HepG2 (cell line): ENCODE measurements at places on chromosomes 2 and 18. TPM values are rescaled to one million over a fixed set of nuclear protein-coding genes. Genes with fewer than 3 reads are reported as not detected.

DNA sequence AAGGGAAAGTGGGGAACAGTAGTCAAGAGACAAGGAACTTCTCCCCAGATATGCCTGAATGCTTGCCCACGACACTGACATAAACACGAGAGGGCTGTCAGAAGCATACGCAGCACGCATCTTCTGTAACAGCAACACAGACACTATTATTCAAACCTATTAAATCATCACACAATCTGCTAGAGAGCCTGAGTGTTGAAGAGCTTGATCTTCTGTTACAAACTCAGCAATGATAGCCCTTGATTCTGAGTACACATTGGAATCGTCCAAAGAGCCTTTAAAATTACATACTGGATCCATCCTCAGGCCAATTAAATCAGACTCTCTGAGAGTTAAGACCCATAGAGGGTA lies 111.6 kb downstream of the ZNF521 start:
- H3K4me1 ChIP-seq = no peaks in the 10 kb centered on the region
- H3K36me3 ChIP-seq = no peaks in the 10 kb centered on the region
- H3K4me3 ChIP-seq = no peak overlapping the region
- no peak overlapping the region for H3K27ac ChIP-seq
- no peaks in the 10 kb centered on the region for H3K27me3 ChIP-seq

GRCh38 chr2:190820416-190820815 lies 60.2 kb upstream of the GLS start:
- no peaks in the 10 kb centered on the region for H3K27me3 ChIP-seq
- H3K27ac ChIP-seq = no peak overlapping the region
- H3K4me3 ChIP-seq = no peak overlapping the region

- H3K27me3 ChIP-seq = no peaks in the 10 kb centered on the region; the same call in 1 of the 2 replicates
- no peaks in the 10 kb centered on the region for H3K4me1 ChIP-seq
- H3K27ac ChIP-seq = no peak overlapping the region
- no peak for DNase-seq
- H3K36me3 ChIP-seq = no peaks in the 10 kb centered on the region
- no peak overlapping the region for H3K4me3 ChIP-seq
These were observed 14.6 kb upstream of the MCM6 start for GRCh38 chr2:135890835-135891234.

GRCh38 chr2:222134654-222135053 lies 164.1 kb downstream of the PAX3 start:
- H3K4me1 ChIP-seq = no peaks in the 10 kb centered on the region
- no peak overlapping the region for H3K27ac ChIP-seq
- no peaks in the 10 kb centered on the region for H3K27me3 ChIP-seq
- no peak for DNase-seq
- no peaks in the 10 kb centered on the region for H3K36me3 ChIP-seq

DNA sequence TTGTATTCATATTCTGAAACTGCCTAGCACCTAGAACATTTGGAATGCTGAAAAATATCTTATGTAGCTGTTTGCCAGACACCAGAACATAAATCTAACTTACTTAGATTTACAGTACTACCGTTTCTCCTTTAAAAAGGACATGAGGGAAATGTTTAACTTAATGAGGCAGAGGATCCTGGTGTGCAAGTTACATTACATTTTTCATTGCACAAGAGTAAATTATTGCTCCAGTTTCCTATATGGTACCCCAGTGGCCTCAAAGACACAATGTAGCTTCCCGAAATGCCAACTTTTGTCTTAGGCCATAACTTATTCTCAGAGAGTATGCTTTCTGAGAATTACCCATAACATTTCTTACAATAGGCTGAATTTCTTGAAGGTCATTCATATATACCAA lies 105.5 kb upstream of the DTNA start:
- DNase-seq = no peak
- H3K4me3 ChIP-seq = no peak overlapping the region
- H3K4me1 ChIP-seq = no peaks in the 10 kb centered on the region

DNA sequence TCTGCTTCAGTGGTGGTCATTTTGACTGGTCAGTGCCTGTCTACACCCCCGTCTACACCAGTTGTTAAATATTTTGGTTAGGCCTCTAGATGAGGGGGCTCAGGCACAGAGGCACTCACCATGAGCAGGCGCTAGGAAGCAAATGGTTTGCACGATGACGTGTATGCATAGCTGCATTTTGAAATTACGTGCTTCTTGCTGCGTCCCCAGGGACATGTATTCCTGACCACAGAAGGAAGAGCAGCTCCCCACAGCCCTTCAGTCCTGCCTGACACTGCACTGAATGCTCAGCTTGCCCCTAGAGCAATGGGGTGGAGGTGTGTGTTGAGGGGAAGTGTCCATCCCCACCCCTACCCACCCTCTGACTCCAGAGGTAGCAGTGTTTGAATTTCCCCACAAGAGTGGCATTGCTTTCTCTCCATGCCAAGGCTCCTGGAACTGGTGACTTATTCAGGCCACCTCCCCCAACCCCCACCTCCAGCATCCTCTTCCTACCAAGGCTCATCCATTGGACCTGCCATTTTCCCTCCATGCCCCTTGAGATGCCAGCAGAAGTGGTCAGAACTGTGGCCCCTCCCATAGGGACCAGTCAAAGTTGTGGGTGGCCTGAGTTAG lies 11.4 kb upstream of the ZAP70 start:
- no peak overlapping the region for H3K4me3 ChIP-seq
- H3K36me3 ChIP-seq = no peaks in the 10 kb centered on the region
- H3K27me3 ChIP-seq = no peaks in the 10 kb centered on the region
- no peak for DNase-seq

DNA sequence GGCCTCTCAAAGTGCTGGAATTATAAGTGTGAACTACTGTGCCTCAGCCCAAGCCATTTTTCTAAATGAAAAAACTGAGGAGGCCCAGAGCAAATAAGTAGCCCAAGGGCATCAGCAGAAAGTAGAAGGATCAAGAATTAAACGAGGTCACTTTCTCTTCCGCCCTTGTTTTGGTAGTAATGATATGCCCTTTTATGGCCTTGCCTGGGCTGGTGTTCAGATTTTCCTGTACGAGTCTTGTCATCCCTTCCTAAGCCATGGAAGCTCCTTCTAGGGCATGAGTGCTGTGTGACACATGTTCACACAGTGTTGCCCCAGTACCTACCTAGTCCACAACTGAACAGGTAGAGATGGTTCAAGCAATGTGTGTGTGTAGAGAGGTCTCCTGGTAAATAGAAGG lies 6.6 kb downstream of the HPCAL1 start:
- peaks cover 38% of the 10 kb centered on the region for H3K4me1 ChIP-seq
- H3K27me3 ChIP-seq = no peaks in the 10 kb centered on the region
- H3K36me3 ChIP-seq = 0 out of 2 replicates have a peak, but pooled peaks cover 2% of the 10 kb centered on the region
- H3K27ac ChIP-seq = no peak overlapping the region
- H3K4me3 ChIP-seq = no peak overlapping the region
- no peak for DNase-seq

DNA sequence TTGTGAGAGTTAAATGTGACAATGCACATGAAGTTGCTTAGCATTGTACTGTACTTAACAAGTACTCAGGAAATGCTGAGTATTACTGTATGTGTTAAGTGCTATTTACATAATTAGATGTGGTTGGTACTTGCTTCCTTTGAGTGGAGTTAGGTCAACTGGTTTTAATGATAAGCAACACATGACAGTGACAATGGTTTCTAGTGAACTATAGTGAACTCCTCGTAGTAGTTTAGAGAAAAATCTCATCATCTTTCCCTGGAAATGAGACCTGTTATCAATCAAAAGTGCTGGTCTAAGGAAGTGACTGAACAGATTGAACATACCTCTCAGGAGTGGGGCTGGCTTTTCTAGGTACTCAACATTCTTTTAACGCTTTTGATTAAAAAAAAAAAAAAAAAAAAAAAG lies 29.2 kb upstream of the ZDBF2 start:
- no peaks in the 10 kb centered on the region for H3K4me1 ChIP-seq
- no peak overlapping the region for H3K4me3 ChIP-seq
- H3K27me3 ChIP-seq = peaks cover 15% of the 10 kb centered on the region; the same call in 2 of the 3 replicates
- no peak for DNase-seq
- no peak overlapping the region for H3K27ac ChIP-seq

CTDP1 gene
- total RNA-seq = 9.9 and 11.0 TPM in 2 replicates

GRCh38 chr2:202376460-202377206 lies 506 bp downstream of the BMPR2 start:
- no peak for DNase-seq
- peaks cover 48% of the 10 kb centered on the region for H3K4me1 ChIP-seq
- H3K27me3 ChIP-seq = no peaks in the 10 kb centered on the region

CNTNAP5 gene
- total RNA-seq = not detected in 2 replicates

DNA sequence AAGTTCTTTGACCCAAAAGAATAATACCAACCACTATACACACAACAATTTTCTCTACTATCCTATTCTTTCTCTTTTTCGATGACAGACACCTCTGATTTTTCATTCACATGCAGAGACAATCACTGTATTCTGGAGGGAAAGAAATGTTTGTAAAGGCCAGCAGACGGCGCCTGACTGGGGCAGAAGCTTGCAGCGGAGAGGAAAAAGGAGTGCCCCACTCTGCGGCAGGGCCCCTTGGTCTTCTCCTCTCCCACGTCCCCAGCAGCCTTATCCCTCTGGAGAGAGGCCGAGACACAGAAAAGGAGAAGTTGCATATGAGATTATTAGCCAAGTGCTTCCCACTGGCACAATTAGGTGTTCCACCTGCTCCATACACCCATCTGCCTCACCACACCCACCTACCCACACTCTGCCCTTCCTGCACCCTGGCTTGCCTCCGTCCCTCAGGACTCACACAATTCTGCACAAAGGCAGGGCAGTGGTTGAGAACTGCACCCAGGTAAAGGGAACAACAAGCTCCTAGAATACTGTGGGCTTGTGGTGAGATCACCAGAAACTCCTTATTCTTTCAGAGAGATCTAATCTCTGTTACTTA lies 687.3 kb downstream of the NRXN1 start:
- DNase-seq = no peak
- 0 out of 2 replicates have a peak, but pooled peaks cover 2% of the 10 kb centered on the region for H3K27me3 ChIP-seq
- no peak overlapping the region for H3K4me3 ChIP-seq
- H3K4me1 ChIP-seq = no peaks in the 10 kb centered on the region

DNA sequence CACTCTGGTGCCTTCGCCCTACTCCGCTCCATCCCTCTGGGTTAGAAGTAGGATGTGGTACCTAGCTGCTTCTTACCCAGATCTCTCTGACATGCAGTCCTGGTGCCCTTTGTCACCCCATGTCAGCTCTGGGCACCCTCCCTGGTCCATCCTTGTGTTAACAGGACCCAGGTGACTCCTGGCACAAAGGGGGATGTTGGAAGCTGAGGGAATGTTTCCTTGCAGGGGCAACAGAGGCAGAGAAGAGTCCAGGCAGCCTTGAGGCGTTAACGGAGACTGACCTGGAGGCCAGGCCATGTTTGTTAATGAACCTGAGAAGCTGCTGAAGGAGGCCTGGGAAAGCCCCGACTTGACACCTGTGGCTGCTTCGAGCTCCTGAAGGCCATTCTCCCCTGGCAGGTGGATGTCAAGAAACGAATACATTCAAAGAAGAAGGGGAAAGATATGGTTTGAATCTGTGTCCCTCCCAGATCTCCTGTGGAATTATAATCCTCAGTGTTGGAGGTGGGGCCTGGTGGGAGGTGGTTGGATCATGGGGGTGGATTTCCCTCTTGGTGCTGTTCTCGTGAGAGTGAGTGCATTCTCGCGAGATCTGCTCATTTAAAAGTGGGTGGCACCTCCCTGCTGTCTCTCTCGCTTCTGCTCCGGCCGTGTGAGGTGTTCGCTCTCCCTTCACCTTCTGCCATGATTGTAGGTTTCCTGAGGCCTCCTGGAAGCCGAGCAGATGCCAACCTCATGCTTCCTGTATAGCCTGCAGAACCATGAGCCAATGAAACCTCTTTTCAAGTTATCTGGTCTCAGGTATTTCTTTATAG lies 31.4 kb downstream of the NPPC start:
- no peak overlapping the region for H3K27ac ChIP-seq
- no peak overlapping the region for H3K4me3 ChIP-seq
- H3K27me3 ChIP-seq = peaks cover 2% of the 10 kb centered on the region; the same call in 1 of the 2 replicates
- DNase-seq = no peak
- H3K36me3 ChIP-seq = no peaks in the 10 kb centered on the region
- peaks cover 16% of the 10 kb centered on the region for H3K4me1 ChIP-seq

DNA sequence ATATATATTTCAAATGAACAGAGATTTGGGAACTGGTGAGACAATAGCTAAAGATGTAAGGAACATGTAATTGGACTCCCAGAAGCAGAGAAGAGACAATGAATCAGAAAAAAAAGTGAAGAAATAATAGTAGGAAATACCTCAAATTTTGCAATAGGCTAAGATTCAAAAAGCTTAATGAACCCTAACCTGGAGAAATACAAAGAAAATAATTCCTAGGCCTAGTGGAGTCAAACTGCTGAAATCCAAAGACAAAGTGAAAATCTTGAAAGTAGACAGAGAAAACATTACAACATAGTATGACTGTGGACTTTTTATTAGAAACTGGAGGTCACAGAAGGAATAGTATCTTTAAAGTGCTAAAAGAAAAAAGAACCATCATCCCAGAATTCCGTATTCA lies 76.7 kb downstream of the LAMA3 start:
- H3K27me3 ChIP-seq = no peaks in the 10 kb centered on the region
- H3K36me3 ChIP-seq = no peaks in the 10 kb centered on the region
- no peaks in the 10 kb centered on the region for H3K4me1 ChIP-seq
- H3K4me3 ChIP-seq = no peak overlapping the region
- DNase-seq = no peak
- H3K27ac ChIP-seq = no peak overlapping the region

DNA sequence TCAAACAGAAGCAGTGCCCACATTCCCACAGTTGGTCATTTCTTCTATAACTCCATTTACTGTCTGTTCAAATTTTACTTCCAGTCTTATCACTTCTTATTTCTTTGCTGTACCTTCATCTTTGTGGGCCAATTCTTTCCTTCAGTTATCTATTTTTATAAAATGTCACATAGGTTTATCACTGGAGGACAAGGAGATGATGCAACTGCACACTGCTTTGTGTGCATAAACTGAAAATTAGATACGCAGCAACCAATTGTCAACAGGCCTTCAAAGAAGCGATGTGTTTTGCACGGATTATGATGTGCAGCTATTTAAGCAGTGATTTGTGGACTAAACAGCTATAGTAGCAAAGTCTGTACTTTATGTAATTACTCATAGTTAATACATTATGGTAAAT lies 726.8 kb upstream of the GCFC2 start:
- no peaks in the 10 kb centered on the region for H3K4me1 ChIP-seq
- DNase-seq = no peak
- H3K4me3 ChIP-seq = no peak overlapping the region
- H3K27ac ChIP-seq = no peak overlapping the region

DNA sequence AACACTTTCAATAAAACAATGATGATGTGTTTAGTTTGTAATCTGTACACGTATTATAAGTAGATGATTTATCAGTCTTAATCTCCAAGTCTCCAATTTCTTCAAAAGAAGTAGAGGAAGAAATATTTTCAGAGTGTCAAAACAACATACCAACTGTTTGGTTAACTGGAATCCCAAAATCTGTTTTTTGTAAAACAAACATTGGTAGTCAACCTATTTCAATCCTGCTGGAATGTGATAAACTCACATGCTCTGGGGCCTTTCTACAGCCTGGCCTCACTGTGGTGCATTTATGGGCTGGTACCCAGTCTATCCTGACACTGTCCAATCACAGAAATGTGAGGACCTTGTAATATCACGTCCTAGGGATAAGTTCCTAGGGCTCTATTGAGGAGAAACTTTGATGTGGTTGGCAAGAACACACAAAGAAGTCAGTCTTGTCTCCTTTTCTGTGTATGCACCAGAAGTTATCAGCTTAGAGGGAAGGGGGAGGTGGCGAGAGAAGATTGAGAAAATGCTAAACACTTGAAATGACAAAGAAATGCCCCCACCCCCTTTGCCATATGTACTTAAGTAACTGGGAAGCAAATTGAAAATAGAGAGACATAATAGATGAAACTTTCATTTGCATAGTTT lies 47.2 kb downstream of the PRKRA start:
- no peaks in the 10 kb centered on the region for H3K36me3 ChIP-seq
- no peak for DNase-seq
- no peaks in the 10 kb centered on the region for H3K4me1 ChIP-seq
- no peaks in the 10 kb centered on the region for H3K27me3 ChIP-seq
- H3K27ac ChIP-seq = no peak overlapping the region
- no peak overlapping the region for H3K4me3 ChIP-seq

FSIP2 gene
- total RNA-seq = 0.04 and 0.07 TPM in 2 replicates

CDKL4 gene
- total RNA-seq = 0.29 and 0.48 TPM in 2 replicates
